ENCODE measurements at places on chromosomes 1 and 21. TPM values are rescaled to one million over a fixed set of nuclear protein-coding genes. Genes with fewer than 3 reads are reported as not detected.

The RHOU gene
- 6.4 TPM for total RNA-seq

The UAP1 gene
- 33.0 TPM for total RNA-seq

The FGR gene
- 0.05 TPM for total RNA-seq

The SPRR3 gene
- not detected for total RNA-seq

The TNFRSF9 gene
- 2.0 TPM for total RNA-seq

The ZCCHC17 gene
- 25.0 TPM for total RNA-seq

The LRRC41 gene
- 44.4 TPM for total RNA-seq

The MCOLN2 gene
- total RNA-seq, result 1.2 TPM

The PRKAA2 gene
- total RNA-seq, result 1.9 TPM

The S100A12 gene
- not detected for total RNA-seq

The MASP2 gene
- total RNA-seq, result 0.31 TPM

The MRPL20 gene
- 128 TPM for total RNA-seq

The CFAP57 gene
- 0.49 TPM for total RNA-seq

The HAPLN2 gene
- not detected for total RNA-seq

The DNAJC6 gene
- total RNA-seq, result 4.8 TPM

The FAM72A gene
- total RNA-seq, result 9.3 TPM

The COPA gene
- total RNA-seq, result 81.0 TPM

The TRIM46 gene
- total RNA-seq, result 1.8 TPM

The COL9A2 gene
- 0.17 TPM for total RNA-seq

The TNNT2 gene
- total RNA-seq, result 0.39 TPM

The LCE2B gene
- total RNA-seq, result not detected

The FOXO6 gene
- total RNA-seq, result 0.49 TPM

The ARHGEF11 gene
- 15.6 TPM for total RNA-seq

Data from A549 treated with GW870086 at 1 μM for 4 hours (cell line).